ENCODE measurements at places on chromosomes 16 and 17.

DNA sequence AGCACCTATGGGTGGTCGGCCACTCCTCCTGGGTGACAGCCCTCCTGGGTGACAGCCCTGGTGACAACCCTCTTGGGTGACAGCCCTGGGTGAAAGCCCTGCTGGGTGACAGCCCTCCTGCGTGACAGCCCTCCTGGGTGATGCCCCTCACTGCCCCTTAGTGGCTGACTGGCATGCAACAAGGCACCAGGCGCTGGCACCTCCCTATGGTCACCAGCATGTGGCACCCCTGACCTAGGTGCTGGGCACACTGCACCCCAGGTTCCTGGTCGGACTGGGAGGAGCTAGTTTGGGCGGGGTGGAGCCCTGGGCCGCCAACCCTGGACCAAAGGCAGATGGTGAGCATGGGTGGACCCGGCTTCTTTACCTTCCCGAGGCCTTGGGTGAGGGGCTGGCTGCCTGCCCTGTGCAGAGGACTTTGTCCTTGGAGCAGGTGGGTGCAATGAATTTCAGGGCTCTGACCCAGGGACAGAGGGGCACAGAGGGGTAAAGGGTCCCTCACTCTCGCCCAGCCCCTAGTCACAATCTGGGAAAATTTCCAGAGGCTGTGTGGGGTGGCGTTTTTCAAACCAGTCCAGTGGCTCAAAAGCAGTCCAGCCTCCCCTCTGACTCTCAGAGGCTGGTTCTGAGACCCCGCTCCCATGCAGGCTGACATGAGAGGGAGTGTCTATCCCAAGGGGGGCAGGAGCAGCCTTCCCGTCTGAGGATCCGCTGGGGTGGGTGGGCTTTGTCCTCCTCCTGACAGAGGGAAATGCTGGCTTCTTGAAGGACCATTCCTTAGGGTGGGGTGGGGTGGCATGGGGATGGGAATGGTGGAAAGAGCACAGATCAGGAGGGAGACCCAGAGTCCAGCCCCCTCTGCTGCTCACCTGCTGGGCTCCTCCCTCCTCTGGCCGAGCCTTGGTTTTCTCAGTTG, 25.9 kb upstream of the TNFRSF13B start:
- DNase-seq, result no peak

DNA sequence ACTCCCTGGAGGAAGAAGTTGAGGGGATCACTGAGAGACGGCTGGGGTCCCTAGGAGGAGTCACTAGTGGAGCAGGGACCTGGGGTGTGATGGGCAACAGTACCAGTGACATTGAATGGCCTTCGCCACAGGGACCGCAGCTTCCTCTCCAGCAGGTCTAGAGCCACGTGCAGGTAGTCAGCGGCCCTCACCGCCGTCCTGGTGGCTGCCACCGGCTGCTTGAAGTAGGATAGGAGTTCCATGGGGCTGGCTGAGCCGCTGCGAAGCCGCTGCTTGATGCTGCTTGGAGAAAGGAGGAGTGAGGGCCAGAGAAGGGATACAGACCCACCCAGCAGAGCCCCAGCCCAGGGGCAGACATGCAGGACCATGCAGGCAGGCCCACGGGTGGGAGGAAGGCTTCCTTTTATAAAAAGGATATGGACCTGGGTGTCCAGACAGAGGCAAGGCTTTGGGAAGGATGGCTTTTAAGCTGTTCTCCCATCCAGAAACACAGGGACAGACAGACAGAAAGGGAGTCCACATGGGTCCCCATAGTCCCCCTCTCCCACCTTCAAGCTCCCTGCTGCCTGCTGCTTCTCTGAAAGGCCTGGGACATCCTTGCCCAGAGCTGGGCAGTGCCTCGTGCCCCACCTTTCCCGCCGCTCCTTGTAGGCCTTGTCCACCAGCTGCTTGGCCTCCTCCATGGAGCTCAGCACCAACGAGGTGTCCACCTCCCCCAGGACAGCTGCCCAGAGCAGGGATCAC, 827 bp downstream of the MPO start:
- DNase-seq, result peak; percentile 65

DNA sequence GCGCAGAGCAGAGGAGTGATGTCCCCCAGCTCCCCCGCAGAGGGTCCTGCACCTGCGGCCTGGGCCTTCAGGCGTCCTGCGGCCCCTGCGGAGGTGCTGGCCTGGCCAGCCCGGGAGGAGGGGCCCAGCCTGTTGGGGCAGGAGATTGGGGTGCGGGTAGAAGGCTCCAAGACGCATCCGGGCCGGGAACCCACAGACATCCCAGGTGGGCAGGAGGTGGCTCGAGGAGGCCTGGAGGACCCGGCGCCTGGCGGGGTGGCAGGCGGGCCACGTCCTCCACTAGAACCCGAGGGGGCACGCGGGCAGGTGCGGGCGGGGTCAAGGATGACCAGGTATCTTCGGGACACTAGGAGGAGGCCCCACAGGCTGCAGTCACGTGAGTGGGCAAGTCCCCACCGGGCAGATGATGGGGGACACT, 647 bp upstream of the SECTM1 start:
- DNase-seq, result no peak

DNA sequence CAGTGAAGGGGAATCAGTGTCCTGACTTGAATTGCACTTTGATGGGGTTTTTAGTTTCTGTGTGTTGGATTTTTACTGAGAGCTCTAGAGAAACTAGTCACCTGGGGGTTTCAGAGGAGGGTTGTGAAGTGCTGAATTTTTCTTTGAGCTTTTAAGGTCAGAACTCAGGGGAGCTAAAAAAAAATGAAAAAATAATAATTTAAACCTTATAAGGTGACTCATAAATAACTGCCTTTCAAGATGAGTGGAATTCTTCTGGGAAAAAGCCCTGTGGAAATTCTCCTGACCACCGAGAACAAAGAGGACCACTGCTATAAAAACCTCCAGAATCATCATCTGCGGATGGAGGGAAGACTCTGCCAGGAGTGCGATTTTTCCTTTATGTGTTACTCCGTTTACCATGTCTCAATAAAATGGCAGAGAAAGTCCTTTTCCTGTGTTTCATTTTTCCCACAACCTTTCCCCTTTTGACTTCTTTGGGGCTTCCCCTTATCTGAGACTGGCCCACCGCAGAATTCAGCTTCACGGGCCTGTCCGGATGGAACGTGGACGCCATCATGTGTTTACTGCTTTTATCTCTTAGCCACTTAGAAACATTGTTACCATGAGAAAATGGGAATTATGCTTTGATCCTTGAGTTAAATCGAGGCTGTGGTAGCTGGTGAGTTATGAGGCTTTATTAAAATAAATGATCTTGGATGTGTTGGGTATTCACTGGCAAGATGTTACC, 39.7 kb downstream of the RPTOR start:
- no peak for DNase-seq

- no peak for DNase-seq
Measured at GRCh38 chr17:77679589-77679988, 278.9 kb upstream of the TNRC6C start.
